ENCODE measurements at places on chromosomes 3 and 15.

DNA sequence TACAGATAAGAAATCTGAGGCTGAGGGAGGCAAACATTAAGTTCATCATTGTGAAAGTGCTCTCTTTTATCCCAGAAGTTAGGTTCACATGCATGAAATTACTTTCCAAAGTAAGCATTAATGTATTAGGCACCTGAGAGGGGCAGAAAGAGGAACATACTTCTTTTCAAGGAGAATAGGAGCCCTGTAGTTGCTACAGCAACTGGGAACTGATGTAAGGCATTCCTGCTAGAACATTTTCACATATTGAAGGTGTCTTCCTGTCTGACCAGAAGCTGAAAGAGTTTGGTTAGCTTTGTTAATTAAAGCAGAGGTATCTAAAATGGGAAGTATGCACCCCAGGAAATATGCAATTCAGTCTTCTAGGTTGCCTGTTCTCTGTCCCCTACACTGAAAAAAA lies 65.5 kb upstream of the ZBTB20 start:
- no peak for DNase-seq

DNA sequence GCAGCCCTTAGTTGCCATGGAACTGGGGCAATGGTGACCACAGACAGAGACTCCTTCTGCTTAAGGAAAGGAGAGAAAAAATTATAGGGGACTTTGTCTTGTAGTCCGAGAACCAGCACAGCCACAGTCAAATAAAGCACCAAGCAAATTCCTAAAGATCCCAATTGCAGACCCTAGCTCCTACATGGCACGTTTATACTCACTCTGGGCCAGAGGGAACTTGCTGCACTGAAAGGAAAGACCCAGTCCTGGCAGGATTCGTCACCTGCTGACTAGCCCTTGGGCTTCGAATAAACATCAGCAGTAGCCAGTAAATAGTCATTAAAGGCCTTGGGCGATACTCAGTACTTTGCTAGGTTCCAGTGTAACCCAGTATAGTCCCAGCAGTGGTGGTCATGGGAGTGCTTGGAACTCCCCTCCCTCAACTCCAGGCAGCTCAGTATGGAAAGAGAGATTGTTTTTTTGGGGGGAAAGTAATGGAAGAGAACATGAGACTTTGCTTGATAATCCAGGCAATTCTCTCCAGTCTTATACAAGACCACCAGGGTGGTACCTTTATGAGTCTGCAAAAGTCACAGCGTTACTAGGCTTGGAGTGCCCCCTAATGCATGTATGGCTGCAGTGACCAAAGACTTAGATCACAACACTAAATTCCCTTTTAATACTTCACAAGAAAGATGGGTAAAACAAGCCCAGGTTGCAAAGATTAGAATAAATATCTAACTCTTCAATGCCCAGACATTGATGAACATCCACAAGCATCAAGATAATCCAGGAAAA lies 66.4 kb upstream of the AGTR1 start:
- DNase-seq, result peak; percentile 27

- DNase-seq, result no peak
Measured at GRCh38 chr3:8702560-8702959, 31.0 kb upstream of the CAV3 start.

GRCh38 chr15:44670087-44670950 lies 6.9 kb upstream of the SPG11 start:
- no peak for DNase-seq

DNA sequence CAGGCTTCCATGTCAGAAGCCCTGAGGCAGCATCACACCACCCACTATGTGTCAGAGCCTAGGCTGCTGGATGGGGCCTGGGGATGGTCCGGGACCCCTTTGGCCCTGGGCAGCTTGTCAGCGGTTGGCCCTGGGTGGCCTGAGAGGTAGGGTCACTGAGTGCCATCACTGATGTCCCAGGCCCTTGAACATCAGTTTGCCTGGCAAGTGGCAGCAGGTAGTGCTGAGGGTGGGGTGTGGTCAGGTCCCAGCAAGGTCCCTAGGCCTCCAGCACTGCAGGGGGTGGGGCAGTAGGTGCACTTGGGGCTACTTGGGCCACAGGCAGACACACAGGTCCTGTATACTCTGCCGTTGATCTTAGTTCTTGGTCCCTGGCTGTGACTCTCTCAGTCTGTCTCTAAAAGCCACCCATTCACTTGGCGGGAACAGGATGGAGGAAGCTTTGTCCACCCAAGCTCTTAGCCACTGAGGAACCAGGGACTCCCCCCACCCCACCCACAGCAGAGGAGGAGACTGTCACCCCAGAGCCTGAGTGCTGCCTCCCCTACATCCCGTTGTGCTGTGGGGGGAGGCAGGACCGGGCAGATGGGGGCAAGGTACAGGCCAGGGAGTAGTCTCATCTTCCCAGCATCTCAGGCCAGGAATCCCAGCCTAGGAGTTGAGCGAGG lies 5.8 kb downstream of the GNAI2 start:
- no peak for DNase-seq

GRCh38 chr3:30141927-30142326 lies 464.5 kb upstream of the TGFBR2 start:
- DNase-seq, result peak; percentile 14

- no peak for DNase-seq
Measured at GRCh38 chr15:77020348-77021087, 25.6 kb downstream of the PSTPIP1 start.

GRCh38 chr3:110881069-110881468 lies 190.5 kb upstream of the NECTIN3 start:
- peak; percentile 32 for DNase-seq

DNA sequence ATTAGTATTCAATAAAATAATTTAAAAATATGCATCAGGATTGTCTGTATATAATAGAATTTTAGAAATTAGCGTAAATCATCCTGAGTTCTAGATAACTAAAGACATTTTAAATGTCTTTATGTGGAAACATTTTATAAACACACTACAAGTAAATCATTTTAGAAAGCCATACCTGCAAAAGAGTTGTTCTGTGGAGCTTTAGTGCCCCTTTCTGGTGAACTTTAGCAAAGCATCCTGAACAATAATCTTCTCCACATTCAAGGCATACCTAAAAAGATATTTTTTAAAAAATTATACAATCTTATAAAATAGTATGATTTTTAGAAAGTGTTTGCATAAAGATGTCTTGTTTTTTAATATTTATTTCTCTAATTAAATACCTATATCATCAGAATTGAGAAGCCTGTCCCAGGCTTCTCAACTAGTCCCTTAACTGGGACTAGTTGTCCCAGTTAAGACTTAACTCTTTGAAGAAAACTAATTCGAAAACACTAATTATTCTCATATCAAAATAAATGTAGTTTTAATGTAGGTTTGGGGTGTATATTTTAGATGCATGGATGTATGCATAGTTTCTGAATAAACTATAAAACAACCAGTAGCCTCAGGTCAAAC lies 29.7 kb downstream of the ZBBX start:
- peak; percentile 57 for DNase-seq

DNA sequence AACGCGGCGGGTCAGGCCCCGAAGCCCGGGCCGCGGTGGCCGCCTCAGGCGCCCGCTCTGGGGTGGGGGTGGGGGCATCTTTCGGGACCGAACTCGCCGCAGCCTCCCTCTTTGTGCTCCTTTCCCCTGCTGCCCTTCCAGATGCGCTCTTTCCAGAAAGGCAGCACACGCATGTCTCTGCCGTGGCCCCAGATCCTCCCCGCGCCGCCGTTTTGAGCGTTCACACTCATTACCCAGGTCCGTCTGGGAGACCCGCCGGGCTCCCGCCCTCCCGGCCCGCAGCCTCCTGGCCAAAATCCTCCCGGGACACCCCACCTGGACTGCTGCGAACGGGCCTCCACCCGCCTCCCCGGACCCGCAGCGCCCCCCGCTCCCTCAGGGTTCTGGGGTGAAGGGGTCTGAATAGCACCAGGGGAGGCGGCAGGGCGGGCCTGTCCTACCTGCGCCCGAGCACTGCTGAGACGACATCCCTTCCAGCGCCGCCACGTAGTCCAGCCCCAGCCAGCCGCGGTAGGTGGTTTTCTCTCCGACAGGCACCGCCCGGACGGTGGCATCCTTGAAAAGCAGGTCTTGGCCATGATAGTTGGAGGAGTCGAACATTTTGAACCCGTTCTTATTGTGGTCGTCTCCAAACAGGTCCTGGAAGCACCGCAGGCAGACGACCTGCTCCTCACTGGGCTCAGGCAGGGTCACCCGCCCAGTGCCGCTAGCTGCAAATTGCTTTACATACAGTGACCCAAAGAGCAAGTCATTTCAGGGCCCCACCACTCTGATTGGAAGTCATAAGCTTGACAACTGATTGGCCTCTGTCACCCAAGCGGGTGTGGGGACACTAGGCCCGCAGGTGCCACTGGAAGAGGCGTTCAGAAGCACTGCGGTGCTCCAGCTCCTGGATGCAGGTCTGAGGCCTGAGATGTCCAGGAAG lies 25.9 kb downstream of the MELTF start:
- peak; percentile 50 for DNase-seq

- no peak for DNase-seq
Measured at GRCh38 chr15:91694131-91694830, 159.2 kb upstream of the SLCO3A1 start.
